ENCODE measurements at places on chromosomes 4 and X.
A peak's percentile ranks its signal among the peaks of the same experiment; 100 is the strongest.

GRCh38 chr4:81635739-81636138 lies 164.0 kb upstream of the RASGEF1B start:
- no peak for DNase-seq

DNA sequence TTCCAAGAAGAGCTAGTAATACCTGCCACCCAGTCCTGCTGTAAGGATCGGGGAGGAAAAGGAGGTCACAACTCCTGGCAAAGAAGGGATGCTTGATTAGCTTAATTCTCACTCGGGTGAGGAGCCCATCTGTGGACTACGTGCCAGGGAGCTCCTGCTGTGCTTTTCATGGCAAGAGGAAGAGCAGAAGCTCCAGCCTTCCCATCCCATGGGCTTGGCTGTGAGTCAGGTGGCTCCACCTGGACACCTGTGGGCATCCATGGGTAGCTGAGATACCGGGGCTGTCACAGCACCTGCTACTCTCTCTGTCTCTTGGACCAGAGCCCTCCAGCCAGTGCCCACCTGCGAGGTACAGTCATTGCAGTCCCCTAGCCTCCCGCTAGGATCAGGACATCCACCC lies 18.0 kb downstream of the CLNK start:
- no peak for DNase-seq

GRCh38 chr4:138178566-138178965 lies 63.6 kb downstream of the SLC7A11 start:
- no peak for DNase-seq

DNA sequence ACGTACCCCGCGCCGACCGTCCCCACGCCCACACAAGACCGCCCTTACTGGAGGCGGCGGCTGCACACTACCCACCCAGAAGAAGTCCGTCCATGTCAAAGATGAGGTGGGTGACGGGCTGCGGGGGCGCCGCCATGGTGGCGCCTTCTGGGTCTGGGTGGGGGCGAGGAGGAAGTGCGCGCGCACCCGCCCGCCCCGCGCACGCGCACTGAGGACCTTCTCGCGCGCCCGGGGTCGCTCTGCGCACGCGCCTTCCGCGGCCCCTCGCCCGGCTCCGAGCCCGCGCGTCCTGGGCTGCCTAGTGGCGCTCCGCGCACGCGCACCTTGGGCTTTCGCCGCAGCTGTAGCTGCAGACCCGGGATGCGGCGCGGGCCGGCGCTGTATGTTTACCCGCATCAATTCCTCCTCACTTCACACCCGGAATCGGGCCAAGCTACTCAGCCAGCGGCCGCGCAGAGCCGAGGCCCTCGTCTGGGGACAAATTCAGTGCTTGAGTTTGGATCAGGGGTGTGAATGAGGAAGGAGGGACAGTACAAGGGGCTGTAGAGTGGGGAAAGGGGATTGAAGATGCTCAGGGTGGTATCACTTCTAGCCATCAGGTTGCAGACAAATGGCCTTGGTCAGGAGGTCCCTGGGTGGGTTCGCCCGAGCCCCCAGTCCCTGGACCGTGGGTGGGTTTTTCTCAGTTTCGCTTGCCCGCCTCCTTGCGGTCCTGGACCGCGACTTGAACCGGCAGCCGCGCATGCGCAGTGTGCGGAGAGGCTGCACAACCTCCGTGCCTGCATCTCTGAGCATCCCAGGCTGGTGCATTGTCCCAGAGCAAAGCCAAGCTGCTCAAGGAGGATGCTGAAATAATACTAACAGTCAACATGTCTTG lies at the start of gene PUDP:
Gene PUDP, minus strand, starts transcription at position 176 of the 877 bp plus-strand sequence. Its CDS starts 40 bp downstream, at position 136.
- peak; percentile 28 for DNase-seq

DNA sequence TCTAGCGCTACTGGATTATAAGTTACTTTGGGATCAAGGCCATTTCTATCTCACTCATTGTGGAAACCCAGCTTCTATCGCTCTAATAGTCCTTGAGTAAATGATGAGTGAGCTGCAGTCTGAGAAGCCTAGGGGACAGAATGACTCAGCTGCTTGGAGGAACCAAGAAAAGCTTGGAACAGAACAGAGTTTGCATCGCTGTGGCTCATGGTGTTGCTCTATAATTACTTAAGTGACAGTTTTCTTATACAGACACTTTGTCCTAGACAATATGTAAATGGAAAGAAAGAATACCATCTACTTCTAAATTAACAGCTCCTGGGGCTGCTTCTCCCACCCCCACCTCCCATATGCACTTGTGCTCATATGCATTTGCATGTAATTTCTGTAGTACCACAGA lies 156.9 kb downstream of the SLIT2 start:
- no peak for DNase-seq

DNA sequence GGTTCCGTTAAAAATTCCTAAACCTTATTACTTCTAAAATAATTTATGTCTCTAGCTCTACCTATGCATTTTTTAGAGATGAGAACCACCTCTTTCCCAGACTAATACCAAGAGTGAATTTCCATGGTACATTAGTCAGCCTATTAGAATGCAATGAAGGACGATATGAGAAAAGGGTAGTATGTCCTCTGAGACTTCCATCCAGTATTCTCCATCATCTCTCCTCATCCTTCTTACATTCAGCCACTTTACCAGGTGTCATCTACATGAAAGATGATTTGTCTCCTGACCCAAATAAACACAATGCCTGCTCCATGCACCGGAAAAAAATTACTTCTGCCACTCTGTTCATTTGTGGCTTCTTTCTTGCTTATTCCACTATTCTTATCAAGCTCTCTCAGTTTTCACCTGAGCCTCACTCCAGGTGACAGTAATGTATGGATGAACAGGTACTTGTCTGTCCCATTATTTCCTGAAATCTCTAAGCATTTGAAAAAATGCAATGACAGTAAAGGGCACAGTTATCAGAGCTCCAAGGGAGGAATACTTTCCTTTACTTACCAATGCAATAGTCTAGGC lies 97.9 kb downstream of the MAB21L2 start:
- DNase-seq, result no peak

GRCh38 chr4:13524504-13525243 lies 19.6 kb downstream of the NKX3-2 start:
- no peak for DNase-seq

- DNase-seq, result no peak
Measured at GRCh38 chr4:48227662-48228061, 42.0 kb downstream of the TEC start.

Measured in NCI-H1694 (cell line).